SK-MEL-5 (cell line): ENCODE measurements at places on chromosomes 6 and 20. TPM values are rescaled to one million over a fixed set of nuclear protein-coding genes. Genes with fewer than 3 reads are reported as not detected.

The DDR1 gene
- total RNA-seq, result 33.2 and 34.1 TPM in 2 replicates

The ERVFRD-1 gene
- total RNA-seq, result 0.24 and 0.63 TPM in 2 replicates

GRCh38 chr6:155519176-155519738 is 63.6 kb upstream of the NOX3 start:
- DNase-seq, result no peak

The BTN1A1 gene
- total RNA-seq, result not detected in 2 replicates

DNA sequence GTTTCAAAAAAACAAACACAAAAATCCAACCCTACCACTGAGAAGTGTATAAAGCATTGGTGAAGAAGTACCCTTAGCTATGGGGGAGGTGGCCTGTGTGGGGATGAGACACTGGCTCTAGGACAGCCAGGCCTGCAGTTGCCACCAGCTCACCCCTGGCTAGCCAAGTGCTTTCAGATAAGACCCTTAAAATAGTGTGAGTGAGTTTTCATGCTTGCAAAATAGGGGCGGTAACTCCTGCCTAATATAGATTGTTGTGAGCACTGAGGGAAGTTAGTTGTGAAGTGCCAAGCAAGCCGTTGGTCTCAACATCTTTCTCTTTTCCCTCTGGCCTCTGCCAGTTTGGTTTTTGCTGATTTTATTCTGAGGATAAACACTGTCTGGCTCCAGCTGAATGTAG is 11.3 kb downstream of the PPP1R3G start:
- DNase-seq, result no peak

The GABRR1 gene
- not detected in 2 replicates for total RNA-seq

- DNase-seq, result no peak
Observed at GRCh38 chr6:1739680-1740079, 130.0 kb downstream of the FOXC1 start.

DNA sequence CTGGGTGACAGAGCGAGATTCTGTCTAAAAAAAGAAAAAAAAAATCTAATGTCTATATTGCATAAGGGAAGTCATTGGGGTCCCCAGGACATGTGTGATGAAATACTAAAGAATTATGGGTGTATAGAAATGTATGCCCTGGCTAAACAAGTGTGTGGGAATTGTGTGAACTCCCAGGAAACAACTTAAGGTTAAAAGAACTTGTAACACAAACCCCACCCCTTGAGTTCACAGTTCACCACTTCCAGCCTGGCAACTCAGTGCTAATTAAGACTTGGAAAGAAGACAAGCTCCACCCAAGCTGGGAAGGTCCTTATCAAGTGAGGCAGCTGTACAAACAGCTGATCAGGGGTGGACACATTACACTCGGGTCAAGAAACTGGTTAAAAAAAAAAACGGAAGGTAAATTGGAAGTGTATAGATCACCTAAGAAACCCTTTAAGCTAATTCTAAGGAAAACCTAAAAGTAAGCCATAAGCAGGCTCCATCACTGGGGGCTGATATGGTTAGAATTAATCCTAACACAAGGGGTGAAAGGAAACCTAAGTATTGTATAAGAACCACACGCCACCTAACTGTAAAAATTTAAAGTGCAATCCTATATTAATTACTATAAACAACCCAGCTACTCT is 25.2 kb downstream of the HLA-A start:
- peak; percentile 30 for DNase-seq

The RNF39 gene
- not detected in 2 replicates for total RNA-seq

DNA sequence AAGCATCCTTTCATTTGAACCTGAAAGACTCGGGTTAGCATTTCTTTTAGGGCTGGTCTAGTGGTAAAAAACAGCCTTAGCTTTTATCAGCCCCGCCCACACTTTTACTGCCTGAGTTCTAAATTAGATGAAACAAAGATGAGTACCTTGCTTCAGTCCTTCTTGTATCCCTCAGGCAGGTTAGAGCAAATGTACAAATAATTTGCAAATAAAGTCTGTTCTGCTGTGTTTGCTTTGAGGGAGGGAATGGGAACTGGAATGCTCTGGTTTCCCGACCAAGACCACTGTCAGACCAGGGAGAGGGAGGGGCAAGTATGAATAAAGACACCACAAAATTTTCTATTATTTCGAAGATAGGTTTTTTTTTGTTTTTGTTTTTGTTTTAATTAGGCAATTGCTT is 85.5 kb upstream of the FLRT3 start:
- no peak for DNase-seq

GRCh38 chr6:170112583-170112860 is 178.4 kb downstream of the DLL1 start:
- no peak for DNase-seq

The ZMYND8 gene
- 22.1 and 22.8 TPM in 2 replicates for total RNA-seq

GRCh38 chr6:21027507-21027906 is 493.2 kb downstream of the CDKAL1 start:
- DNase-seq, result no peak

GRCh38 chr6:79066330-79066729 is 11.7 kb downstream of the PHIP start:
- DNase-seq, result no peak

- no peak for DNase-seq
Observed at GRCh38 chr6:302760-303159, 10.5 kb downstream of the DUSP22 start.

The ADAM33 gene
- total RNA-seq, result not detected in 2 replicates

GRCh38 chr6:45981046-45981445 is 34.6 kb downstream of the CLIC5 start:
- no peak for DNase-seq

The GPR63 gene
- total RNA-seq, result 1.3 and 1.6 TPM in 2 replicates

The GPLD1 gene
- total RNA-seq, result 0.55 and 1.1 TPM in 2 replicates

- DNase-seq, result peak; percentile 93
Observed at GRCh38 chr20:50138479-50139393, 14.8 kb downstream of the PEDS1 start.

GRCh38 chr20:40323361-40323794 is 365.7 kb downstream of the MAFB start:
- no peak for DNase-seq

DNA sequence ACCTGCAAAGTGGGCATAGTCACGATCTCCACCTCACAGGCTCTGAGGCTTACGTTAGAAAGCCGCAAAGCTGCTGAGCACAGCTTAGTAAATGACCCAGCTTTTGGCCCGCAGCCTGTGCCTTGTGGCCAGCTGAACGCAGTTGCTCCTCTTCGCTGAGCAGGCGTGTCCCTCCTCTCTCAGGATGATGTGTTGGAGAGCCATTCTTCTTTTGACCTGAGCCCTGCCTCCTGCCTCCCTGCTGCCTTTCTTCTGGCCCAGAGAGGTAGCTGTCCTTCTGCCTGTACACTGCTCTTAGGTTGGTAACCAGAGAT is 47.6 kb upstream of the MYL9 start:
- DNase-seq, result no peak

The MICA gene
- 71.5 and 77.4 TPM in 2 replicates for total RNA-seq

- DNase-seq, result peak; percentile 33
Observed at GRCh38 chr6:1903780-1904465, 294.2 kb downstream of the FOXC1 start.

The TBXT gene
- not detected in 2 replicates for total RNA-seq

The LY6G6C gene
- not detected in 2 replicates for total RNA-seq

- DNase-seq, result no peak
Observed at GRCh38 chr6:139640448-139640847, 266.0 kb upstream of the CITED2 start.

- DNase-seq, result no peak
Observed at GRCh38 chr6:144335311-144335861, 50.3 kb downstream of the UTRN start.

GRCh38 chr6:35052694-35053565 is 88.2 kb downstream of the TCP11 start:
- peak; percentile 31 for DNase-seq

The LY6G6F gene
- total RNA-seq, result not detected in 2 replicates
